ENCODE measurements at places on chromosomes 16 and 17. TPM values are rescaled to one million over a fixed set of nuclear protein-coding genes. Genes with fewer than 3 reads are reported as not detected.

The TP53TG3 gene
- not detected for total RNA-seq

The EFNB3 gene
- total RNA-seq: not detected

The SLFN14 gene
- not detected for total RNA-seq

The SALL1 gene
- 18.5 TPM for total RNA-seq

The SEZ6L2 gene
- total RNA-seq: 6.6 TPM

The TMEM95 gene
- total RNA-seq: not detected

The SARM1 gene
- 0.73 TPM for total RNA-seq

The RHOT1 gene
- total RNA-seq: 25.6 TPM

The DNAAF8 gene
- total RNA-seq: 0.44 TPM

The WNT9B gene
- total RNA-seq: not detected

The GNAO1 gene
- total RNA-seq: not detected

The AANAT gene
- total RNA-seq: not detected

The PPM1E gene
- total RNA-seq: 0.04 TPM

The HSD3B7 gene
- 69.7 TPM for total RNA-seq

The KRTAP4-7 gene
- not detected for total RNA-seq

The FBXL20 gene
- 10.6 TPM for total RNA-seq

The PRAC1 gene
- total RNA-seq: not detected

The GID4 gene
- total RNA-seq: 5.5 TPM

The PLEKHG4 gene
- total RNA-seq: 13.6 TPM

The TBC1D3H gene
- total RNA-seq: 0.09 TPM

The ZMYND15 gene
- 0.15 TPM for total RNA-seq

The SHISA6 gene
- total RNA-seq: not detected

The OR2C1 gene
- total RNA-seq: not detected

The JUP gene
- 20.6 TPM for total RNA-seq

The HOXB8 gene
- total RNA-seq: not detected

The PRM1 gene
- total RNA-seq: not detected

The PRKCB gene
- total RNA-seq: not detected

The APOBR gene
- 0.11 TPM for total RNA-seq

The ABCA8 gene
- not detected for total RNA-seq

The CD79B gene
- not detected for total RNA-seq

The RNF112 gene
- not detected for total RNA-seq

The G6PC1 gene
- 0.56 TPM for total RNA-seq

The KRTAP2-4 gene
- total RNA-seq: not detected

The TOP2A gene
- total RNA-seq: 614 TPM

The KRTAP9-7 gene
- not detected for total RNA-seq

The COG8 gene
- total RNA-seq: 52.1 TPM

The WNK4 gene
- 2.7 TPM for total RNA-seq

The TAT gene
- 1.6 TPM for total RNA-seq

The PEX12 gene
- total RNA-seq: 4.3 TPM

The SOX9 gene
- 40.1 TPM for total RNA-seq

The LPO gene
- total RNA-seq: not detected

The HBA1 gene
- not detected for total RNA-seq

The C16orf92 gene
- not detected for total RNA-seq

The P3H4 gene
- total RNA-seq: 13.5 TPM

The SLC16A5 gene
- 0.42 TPM for total RNA-seq

The EVPL gene
- 8.2 TPM for total RNA-seq

The SMIM22 gene
- total RNA-seq: not detected

The KRTAP4-3 gene
- not detected for total RNA-seq

The ZNF624 gene
- total RNA-seq: 3.5 TPM

The KATNB1 gene
- 31.5 TPM for total RNA-seq

Data from HepG2 (cell line).